ENCODE measurements at places on chromosomes 13 and 19. TPM values are rescaled to one million over a fixed set of nuclear protein-coding genes. Genes with fewer than 3 reads are reported as not detected.

The PRX gene
- 2.8 TPM for total RNA-seq

The CYP2A7 gene
- not detected for total RNA-seq

The KRTDAP gene
- total RNA-seq = not detected

The MBD3L2 gene
- total RNA-seq = not detected

The C5AR2 gene
- total RNA-seq = 0.81 TPM

The ITGBL1 gene
- 11.6 TPM for total RNA-seq

DNA sequence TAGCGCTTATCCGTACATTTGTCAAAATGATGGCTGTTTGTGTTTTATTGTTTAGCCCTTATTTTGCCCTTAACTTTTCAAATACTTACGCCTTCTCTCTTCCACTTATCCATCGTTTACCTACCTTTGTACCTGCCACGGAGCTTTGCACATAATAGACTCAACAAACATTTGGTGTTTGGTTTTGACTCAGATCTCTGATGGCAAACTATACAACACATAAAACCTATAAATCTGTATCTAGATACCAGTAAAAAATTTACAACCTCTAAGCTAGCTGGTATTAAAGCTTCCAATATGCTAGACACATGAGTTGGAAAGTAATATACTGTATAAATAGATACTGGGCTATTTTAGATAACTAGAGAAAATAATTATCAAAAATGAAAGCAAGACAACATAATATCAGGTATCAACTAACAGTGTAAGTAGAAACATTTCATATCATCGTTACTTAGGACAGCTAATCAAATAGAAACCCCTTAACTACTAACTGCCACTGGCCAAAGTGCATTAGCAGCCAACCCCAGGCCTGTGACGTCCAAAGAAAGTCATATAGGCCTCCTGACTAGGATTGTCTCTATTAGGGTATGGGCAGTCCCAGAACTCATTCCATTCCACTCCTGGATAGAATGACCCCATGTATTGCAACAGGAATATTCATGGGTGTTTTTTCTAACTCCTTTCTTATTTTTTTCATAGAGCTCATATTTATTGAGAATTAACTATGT lies 53.8 kb downstream of the KCTD12 start:
- DNase-seq = no peak

DNA sequence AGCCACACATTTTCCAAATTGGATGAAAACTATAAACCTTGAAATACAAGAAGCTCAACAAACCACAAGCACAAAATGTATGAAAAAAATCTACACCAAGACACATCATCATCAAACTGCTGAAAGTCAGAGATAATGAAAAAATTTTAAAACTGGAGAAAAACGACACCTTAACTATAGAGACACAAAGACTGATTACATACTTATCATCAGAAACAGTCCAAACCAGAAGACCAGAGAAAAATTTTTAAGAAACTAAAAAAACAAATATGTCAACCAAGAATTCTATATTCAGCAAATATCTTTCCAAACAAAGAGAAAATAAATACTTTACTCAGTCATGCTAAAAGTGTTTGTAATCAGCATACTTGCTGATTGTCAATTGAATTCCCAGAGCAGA lies 8.5 kb upstream of the ZNF823 start:
- no peak for DNase-seq

DNA sequence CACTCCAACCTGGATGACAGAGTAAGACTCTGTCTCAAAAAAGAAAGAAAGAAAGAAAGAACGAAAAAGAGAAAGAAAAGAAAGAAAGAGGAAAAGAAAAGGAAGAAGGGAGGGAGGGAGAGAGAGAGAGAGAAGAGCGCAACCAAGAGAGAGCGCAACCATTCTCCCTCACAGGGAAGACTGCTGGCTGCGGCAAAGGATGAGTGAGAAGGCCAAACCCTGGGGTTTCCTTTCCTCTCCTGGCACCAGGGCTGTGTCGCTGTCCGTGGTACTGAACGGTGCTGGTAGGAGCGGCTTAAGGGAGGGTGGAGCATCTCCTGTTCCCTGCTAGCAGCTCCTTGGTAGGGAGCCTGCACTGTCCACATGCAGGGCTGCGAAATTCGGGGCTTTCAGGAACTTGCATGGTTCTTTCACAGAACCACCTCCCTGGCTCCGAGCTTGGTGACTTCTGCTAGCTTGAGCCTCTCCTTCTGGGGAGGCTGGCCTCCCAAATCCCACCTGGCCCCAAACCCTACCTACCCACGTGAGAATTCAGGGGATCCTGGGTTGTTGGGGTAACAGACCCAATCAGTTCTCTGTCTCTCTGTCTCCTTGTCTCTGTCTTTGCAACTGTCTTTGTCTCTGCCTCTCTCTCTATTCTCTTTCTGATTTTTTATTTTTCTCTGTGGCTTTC lies 51.1 kb upstream of the ZNRF4 start:
- peak; percentile 88 for DNase-seq

- DNase-seq = peak; percentile 86
Measured at GRCh38 chr19:11138601-11139300, 16.8 kb downstream of the SPC24 start.

DNA sequence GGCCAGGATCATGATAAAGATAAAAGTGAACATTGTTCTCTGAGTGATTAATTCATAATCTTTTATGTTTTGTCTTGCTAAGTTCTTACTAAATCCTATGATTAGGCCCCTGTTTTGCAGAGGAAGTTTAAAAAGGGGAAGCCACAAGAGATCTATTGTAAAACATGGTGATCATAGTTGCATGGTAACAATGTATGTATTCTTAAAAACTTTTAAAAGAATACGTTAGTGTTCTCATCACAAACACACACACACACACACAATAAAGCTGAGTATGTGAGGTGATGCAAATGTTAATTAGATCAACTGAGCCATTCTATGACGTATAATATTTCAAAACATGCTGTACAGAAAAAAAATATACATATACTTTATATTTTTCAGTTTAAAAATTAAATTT lies 51.2 kb downstream of the MBD3L2B start:
- no peak for DNase-seq

DNA sequence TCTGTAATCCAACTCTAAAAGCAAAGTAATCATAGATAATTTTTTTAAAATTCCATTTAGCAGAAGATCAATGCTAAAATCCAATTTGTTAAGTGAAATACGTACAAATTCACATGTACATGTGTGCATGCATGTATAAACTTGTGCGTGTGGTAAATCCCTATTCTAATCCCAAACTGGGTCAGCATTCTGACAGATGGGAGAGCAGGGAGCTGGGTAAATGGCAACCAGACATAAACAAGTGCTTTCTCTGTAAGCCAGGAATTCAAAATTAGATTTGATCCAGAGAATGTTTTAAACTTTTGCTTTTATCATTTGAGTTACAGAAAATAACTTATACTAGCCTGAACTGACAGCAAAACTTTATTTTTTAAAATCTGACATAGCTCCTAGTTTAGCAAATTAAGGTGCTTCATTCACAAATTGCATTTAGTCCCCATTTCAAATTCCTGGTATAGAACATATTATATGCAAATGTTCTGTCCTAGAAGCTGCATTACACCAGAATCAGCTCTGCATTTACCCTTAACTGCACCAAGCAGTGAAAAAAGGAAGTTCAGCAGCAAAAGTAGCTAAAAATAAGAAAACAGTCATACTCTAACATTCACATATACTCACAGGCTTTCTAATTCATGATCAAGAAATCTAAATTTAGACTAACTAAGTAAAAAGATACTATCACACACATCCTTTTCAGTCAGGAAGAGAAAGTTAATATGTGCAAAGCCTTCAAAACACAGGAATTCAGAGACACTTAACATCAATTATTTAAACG lies 32.6 kb downstream of the UBL3 start:
- no peak for DNase-seq

- peak; percentile 86 for DNase-seq
Measured at GRCh38 chr19:11422163-11423065, 3.3 kb upstream of the RGL3 start.

DNA sequence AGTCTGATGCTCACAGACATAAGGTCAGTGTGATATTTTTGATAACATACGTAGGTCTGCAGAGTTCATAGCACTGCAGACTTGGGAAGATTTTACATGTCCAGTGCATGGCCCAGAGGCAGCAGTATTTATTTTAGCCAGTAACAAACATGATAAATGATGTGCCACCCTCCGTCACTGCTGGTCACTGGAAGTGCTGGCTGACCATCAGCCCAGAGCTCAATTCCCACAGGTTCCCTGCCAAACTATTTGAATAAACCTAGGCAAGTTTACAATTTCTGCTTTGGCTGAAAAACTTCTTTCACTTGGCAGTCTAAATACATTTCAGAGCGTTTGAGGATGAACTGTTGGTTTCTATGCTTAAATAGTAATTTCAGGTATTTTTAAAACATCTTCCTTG lies 135.5 kb upstream of the EDNRB start:
- no peak for DNase-seq

- no peak for DNase-seq
Measured at GRCh38 chr19:35316560-35316959, 12.4 kb upstream of the CD22 start.

GRCh38 chr13:97600458-97601075 lies 166.6 kb downstream of the RAP2A start:
- no peak for DNase-seq

DNA sequence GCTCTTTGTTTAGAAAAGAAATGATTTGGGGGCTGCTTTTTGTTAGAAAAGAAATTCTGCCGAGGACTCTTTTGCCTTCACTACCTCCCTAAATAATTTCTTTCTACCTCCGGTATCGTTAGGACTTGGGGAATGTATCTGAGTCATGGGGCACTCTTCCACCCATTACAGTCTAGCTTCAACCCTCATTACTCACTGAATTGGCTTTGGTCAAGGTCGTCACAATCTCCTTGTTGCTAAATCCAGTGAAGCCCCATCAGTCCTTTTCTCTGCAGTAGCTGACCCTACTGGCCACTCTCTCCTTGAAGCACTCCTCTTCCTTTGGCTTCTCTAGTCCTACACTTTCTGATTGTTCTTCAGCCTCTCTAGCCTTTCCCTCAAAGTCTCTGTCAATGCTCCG lies 34.0 kb downstream of the WDR87 start:
- DNase-seq = no peak

DNA sequence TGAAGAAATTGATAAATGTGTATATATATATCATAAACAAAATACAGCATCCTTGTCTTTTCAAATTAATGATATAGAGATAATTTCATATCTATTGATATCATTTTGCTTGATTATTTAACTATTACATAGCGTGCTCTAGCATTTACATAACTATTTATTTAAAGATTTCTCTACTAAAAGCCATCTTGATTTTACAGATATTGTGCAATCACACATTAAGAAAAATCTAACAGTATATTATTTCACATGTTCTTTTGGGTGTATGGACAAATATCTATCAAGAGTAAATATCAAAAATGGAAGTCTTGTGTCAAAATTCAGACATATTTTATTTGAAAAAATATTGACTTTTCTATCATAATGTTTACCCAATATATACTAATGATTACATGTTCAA lies 966.8 kb downstream of the SLITRK5 start:
- DNase-seq = no peak
